Nephron progenitor cell (in vitro differentiated cells): ENCODE measurements at places on chromosomes 12 and 14.
A peak's percentile ranks its signal among the peaks of the same experiment; 100 is the strongest.

DNA sequence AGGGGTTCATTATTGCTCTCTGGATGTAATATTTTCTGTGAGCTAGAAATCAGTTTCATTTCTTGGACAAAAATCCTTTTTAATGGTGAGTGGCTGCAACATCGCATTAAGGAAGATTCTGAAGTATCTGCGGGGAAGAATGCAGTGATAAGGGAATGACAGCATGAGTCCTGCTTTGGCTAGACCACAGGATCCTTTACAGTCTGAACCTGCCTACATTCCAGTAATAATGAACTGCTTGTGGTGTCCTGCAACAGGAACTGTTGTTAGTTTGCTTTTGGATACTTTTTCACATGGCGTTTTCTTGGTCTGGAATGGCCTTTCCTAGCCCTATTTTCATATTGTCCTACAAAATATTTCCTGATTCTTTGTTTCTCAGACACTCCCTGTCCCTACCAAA, 15.7 kb downstream of the MDM2 start:
- DNase-seq: no peak

DNA sequence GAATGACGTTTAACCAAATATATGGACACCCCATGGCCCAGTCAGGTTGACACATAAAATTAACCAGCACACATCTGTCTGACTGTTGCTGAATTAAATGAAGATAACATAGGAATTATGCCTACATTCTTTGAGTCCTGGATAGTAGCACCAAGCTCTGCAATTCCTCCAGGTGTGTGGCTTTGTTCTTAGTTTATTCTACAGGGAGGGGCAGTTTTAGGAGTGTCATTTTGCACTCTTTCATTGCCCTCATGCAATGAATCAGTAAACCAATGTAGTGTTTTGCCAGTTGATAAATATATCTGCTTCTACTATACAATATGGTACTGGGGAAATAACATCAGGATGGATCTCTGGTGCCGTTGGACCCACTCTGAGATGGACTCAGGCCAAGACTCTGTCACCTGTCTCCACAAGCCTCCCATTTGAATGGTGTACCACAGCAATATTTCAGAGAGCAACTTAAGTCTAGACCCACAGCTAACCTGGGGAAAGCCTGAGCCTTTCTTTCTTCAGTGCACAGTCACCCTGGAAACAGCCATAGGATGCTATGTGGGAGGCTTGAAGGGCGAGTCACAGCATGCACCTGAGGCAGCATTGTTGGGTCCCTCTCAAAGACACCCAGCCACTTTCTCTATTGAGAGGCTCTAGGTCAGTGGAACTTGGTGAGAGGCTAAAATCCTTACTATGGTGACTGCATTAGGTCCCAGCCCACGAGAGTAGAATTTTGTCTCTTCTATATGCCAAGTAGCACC, 73.2 kb downstream of the ANO4 start:
- no peak for DNase-seq

- no peak for DNase-seq
Measured at GRCh38 chr12:132284827-132285741, 44.3 kb downstream of the GALNT9 start.

DNA sequence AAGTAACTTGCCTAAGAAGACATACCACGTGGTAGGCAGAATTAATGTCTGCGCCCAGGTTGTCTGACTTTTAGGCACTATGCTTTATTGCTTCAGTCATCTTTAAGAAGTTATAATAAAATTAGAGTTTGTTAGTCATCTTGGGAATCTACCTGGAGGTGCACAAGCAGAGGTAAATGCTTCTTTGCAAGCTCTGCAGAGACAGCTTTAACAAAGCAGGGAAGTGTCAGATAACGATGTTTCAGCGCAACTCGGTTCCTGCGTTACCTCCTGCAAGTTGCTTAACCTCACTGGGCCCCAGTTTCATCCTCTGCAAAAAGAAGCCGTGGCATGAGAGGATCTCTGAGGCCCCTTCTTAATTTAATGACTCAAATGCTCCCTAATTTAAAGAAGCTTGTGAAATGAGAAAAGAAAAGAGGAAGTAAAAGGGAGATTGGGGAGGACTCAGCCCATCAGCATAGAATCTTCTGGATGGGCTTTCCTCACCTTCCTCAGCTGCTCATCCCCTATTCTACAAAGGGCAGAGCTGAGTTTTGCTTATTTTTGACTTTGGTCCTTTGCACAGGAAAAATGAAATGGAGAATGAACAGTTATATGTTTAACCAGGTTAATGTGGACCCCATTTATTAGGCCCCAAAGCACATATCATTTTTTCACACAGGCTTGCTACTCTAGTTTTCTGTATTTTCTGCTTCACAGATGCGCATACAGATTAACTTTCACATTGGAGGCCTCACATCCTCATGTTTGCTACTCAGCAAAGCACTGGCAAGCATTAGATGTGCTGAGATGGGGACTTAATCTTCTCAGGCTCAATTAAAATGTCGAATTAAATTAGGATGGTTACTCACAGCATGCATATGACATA, 5.1 kb downstream of the ARHGDIB start:
- DNase-seq: no peak

- peak; percentile 8 for DNase-seq
Measured at GRCh38 chr12:68446901-68447796, 115.0 kb upstream of the MDM1 start.

GRCh38 chr14:22095860-22096513, 422.4 kb upstream of the OR4E1 start:
- no peak for DNase-seq

DNA sequence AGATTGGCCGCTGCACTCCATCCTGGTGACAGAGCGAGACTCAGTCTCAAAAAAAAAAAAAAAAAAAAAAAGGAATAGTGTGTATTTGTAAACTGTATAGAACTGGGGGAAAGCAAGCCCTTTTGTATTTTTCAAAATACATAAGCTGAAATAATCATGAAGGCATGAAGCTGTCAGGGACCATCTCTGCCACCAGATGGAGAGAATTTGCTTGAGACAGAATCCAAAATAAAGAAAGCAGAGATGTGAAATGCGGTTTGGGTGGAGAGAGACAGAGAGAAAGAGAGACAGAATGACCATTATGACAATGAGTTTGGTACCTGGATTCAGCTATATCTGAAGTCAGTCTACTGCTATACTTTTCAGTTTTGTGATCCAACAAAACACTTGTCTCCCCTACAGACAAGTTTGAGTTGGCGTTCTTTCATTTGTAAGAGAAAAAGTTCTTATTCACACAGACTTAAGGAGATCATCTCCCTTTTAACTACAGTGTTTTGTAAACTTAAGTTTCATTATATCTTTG, 155.7 kb upstream of the LRIG3 start:
- no peak for DNase-seq

GRCh38 chr14:93986955-93987354, 10.1 kb upstream of the CCDC197 start:
- peak; percentile 28 for DNase-seq

GRCh38 chr12:76888775-76889174, 10.0 kb upstream of the CSRP2 start:
- no peak for DNase-seq

- no peak for DNase-seq
Measured at GRCh38 chr14:42517806-42518500, 911.3 kb downstream of the LRFN5 start.

DNA sequence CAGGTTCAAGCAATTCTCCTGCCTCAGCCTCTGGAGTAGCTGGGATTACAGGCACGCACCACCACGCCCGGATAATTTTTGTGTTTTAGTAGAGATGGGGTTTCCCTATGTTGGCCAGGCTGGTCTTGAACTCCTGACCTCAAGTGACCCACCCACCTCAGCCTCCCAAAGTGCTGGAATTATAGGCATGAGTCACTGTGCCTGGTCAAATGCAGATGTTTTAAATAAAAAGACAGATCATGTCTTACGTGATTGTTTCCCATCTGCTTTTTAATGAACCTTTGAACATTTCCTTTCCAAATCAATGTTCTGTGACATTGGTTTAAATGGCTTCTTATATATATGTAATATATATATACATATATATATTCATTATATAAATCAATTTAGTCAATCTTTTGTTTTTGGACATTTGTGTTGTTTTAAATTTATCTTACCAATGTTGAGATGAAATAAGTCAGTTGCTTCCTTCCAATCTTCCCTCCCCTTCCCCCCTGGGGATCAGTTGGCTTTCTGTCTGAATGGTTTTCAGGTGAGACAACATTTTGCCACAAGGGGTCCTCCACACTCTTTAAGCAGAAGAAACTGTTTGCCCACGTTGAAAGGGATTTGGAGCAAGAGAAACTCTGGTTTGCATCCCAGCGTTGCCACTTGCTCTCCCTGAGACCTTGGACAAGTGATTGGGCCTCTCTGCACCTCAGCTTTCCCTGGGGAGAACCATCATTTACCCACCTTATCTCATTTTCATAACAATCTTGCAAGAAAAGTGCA, 47.6 kb upstream of the RBM19 start:
- no peak for DNase-seq

GRCh38 chr12:19616781-19617180, 177.5 kb downstream of the AEBP2 start:
- DNase-seq: no peak
